ENCODE measurements at places on chromosomes 1 and 21.

GRCh38 chr1:217569021-217569420 lies 61.9 kb downstream of the GPATCH2 start:
- H3K4me3 ChIP-seq: no peak overlapping the region
- H3K4me1 ChIP-seq: no peaks in the 10 kb centered on the region
- no peaks in the 10 kb centered on the region for H3K36me3 ChIP-seq
- no peaks in the 10 kb centered on the region for H3K27me3 ChIP-seq

GRCh38 chr1:22509815-22510214 lies 53.5 kb upstream of the EPHA8 start:
- H3K4me3 ChIP-seq: no peak overlapping the region
- DNase-seq: no peak
- H3K36me3 ChIP-seq: peaks cover 6% of the 10 kb centered on the region
- no peaks in the 10 kb centered on the region for H3K4me1 ChIP-seq
- no peak overlapping the region for H3K27ac ChIP-seq

GRCh38 chr21:41653954-41654491 lies 112.8 kb downstream of the RIPK4 start:
- H3K36me3 ChIP-seq: no peaks in the 10 kb centered on the region
- peaks cover 7% of the 10 kb centered on the region for H3K4me1 ChIP-seq
- no peak for DNase-seq

DNA sequence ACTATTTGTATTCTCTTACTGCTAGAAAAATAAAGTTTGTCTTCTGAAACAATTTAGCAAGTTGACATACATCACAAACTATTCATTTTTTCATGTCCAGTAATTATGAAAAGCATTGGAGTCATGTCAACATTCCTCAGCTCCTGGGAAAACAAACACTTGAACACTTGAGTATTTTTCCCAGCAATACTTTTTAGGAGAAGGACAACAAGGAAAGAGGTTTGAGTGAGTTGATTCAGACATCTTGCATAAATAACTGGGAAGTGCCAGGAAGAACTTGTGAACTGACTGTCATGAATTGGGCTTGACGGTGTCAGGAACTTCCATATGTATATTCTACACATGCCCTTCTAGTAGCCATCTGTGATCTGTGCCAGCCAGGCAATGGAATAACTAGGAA lies 195.6 kb downstream of the HMCN1 start:
- H3K36me3 ChIP-seq: no peaks in the 10 kb centered on the region
- no peak for DNase-seq
- no peak overlapping the region for H3K4me3 ChIP-seq
- no peaks in the 10 kb centered on the region for H3K4me1 ChIP-seq
- no peaks in the 10 kb centered on the region for H3K27me3 ChIP-seq

Data from iPS DF 6.9 (cell line).